ENCODE measurements at places on chromosomes 11 and 22.
A peak's percentile ranks its signal among the peaks of the same experiment; 100 is the strongest.

DNA sequence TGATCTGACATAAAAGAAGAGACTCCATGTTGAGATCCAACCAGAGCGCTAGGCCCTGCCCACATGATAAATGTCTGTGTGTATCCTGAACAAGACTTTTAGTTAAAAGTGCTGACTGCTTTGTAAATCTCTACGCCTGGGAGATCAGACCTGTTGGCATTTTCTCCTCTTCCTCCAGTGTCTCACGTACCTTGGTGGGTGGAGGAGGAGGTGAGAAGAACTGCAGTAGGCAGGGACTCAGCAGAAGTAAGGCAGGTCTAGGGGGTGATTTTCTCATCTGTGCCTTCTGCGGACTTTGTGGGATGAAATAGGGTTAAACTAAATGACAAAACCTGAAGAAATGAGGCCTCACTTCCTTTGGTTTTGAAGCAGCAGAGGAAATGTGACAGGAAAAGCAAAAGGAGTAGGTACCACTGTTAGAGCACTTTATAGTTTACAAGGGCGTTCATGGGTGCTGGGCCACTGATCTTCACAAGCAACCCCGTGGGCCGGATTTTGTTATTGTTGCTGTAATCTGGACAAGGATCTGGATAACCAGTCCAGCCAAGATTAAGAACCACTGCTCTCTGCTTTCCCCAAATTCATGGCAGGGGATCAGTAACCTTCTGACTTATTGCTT is 36.7 kb upstream of the PLET1 start:
- DNase-seq: no peak

DNA sequence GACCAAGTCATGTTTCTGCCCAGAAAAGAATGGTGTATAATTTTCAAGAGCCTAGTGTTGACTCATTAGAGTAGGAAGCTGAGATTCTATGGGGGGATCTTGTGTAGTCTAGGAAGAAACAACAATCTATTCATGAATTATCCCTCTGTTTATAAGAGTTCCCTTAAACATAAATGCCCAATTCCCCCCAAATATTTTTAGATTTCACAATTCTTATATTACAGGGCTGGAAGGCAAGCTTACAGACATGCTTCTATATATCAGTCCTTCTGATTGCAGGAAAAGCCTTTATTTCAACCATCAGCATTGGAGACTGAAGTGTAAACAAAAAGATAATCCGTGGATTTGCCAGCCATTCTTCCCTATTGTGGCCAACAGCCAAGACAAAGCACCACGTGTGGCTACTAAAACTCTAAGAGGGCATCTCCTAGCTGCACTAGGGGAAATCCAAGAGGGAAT is 71.4 kb downstream of the NAT10 start:
- DNase-seq: no peak

- DNase-seq: peak; percentile 67
Observed at GRCh38 chr22:38442967-38443627, 11.9 kb downstream of the KCNJ4 start.

GRCh38 chr11:36000616-36001190 is 56.8 kb downstream of the LDLRAD3 start:
- no peak for DNase-seq

- no peak for DNase-seq
Observed at GRCh38 chr22:46499805-46500189, 37.6 kb downstream of the CELSR1 start.

GRCh38 chr22:41237707-41238569 is 2.8 kb downstream of the CHADL start:
- DNase-seq: peak; percentile 76

Measured in left ventricle myocardium inferior (tissue), 1 donor.